ENCODE measurements at places on chromosomes 12 and 14.

GRCh38 chr12:51817027-51817953 is 31.2 kb downstream of the FIGNL2 start:
- DNase-seq: no peak

GRCh38 chr14:64549791-64550620 is at the start of gene PPP1R36:
Gene PPP1R36, plus strand, starts transcription at chr14:64549961. Its CDS starts 37 bp downstream, at chr14:64549998.
- no peak for DNase-seq

GRCh38 chr14:38931969-38932652 is 170.9 kb downstream of the SEC23A start:
- DNase-seq: no peak

DNA sequence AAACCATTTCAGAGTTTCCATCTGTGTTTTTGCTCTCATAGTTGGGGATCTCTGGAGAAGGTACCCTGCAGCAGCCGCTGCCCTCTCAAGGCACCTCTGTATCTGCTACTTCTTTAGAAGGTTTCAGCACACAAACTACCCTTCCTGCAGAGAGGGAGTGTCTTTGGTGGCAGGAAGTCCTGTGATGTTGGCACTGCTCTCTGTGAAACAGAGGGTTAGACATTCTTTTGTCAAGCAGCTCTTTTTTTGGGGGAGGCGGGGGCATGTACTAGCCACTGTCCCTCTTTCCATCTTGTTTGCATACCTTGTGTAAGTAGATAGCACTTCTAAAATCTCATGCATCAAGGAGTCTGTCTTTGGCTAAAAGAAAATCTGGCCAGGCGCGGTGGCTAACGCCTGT is 352.6 kb downstream of the BMP4 start:
- no peak for DNase-seq

Data from non-pigmented ciliary epithelial cell (primary cell).